ENCODE measurements at places on chromosomes 7 and 10. TPM values are rescaled to one million over a fixed set of nuclear protein-coding genes. Genes with fewer than 3 reads are reported as not detected.

The SP4 gene
- total RNA-seq: 36.7 TPM

The KCND2 gene
- total RNA-seq: 17.7 TPM

The PNLIPRP2 gene
- not detected for total RNA-seq

The PNLIP gene
- total RNA-seq: not detected

The HTR5A gene
- total RNA-seq: not detected

GRCh38 chr7:47817917-47818316, 130.3 kb downstream of the PKD1L1 start:
- no peak for DNase-seq

DNA sequence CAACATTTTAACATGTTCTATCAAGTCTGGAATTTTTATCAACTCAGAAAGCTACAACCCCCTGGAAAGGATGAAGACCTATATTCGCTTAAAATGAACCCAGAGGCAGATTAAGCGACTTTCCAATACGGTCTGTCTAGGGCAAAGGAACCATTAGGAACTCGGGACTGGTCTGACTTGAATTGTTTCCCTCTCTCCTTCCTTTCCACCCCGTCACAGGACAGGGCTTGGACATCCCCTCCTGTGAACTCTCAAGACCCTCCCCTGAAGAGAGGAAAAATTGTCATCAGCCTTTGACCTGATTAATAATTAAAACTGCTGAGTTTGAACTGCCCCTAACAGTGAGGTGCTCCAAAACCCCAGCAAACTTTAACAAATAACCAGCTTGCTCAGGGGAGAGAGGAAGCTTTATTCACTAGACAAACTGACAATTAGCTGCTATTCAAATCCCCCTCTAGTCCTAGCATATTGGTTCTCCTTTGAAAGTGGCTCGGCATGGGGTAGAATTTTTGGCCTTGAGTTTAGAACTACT, 22.6 kb upstream of the SLF2 start:
- DNase-seq: no peak

DNA sequence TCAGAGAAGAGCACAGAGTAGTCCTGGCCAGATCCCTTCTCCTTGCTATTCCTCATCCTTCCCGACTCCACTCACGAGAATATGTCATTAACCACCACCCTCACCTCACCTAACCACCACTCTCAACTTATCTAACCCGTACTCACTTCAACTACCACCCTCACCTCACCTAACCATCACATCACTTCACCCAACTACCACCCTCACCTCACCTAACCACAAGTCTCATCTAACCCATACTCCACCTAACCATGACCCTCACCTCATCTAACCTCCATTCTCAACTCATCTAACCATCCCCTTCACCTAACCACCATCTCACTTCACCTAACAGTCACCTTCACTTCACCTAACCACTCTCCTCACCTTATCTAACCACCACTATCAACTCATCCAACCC, 85.0 kb downstream of the VIPR2 start:
- DNase-seq: no peak

- DNase-seq: no peak
Measured at GRCh38 chr7:106199813-106200364, 84.9 kb downstream of the NAMPT start.

DNA sequence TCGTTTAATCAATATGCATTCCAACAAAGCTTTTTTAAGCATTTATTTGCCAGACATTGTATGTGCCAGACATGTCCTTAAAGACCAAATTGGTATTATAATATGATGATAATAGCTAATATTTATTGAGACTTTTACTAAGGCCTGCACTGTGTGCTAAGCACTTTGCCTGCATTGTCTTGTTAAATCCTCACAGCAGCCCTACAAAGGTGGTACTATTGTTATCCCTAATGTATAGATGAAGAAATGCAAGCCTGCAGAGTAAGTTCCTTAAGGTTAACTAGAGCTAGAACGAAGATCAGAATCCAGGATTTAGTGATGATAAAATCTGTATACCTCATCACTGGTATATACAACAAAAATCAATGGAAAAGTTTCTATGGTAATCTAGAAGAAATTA, 5.3 kb upstream of the CAPZA2 start:
- peak; percentile 57 for DNase-seq

- DNase-seq: peak; percentile 3
Measured at GRCh38 chr10:62860946-62861345, 44.8 kb upstream of the EGR2 start.

DNA sequence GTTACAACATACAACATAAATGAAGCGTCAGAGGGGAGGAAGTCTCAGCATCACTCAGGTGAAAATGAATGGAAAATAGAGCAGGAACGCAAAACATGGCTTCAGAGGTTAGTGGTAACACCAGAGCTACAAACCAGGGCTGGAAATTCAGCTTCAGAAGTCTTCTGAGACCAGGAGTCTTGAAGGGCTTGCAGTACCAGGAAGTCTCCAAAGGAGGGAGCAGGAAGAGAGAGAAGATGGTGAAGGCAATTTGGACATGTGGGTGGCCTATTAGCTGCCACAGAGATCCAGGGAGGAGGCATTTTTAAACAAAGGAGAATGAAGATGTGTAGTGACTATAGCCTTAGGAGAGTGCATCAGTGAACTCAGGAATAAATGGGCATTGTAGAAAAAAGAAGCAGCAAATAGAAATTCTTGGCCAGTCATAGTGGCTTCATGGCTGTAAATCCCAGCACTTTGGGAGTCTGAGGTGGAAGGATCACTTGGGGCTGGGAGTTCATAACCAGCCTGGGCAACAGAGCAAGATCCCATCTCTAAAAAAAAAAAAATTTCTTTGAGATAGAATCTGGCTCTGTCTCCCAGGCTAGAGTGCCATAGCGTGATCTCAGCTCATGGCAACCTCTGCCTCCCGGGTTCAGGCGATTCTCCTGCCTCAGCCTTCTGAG, 9.3 kb upstream of the TET1 start:
- peak; percentile 97 for DNase-seq

- no peak for DNase-seq
Measured at GRCh38 chr7:77200542-77200941, 923 bp upstream of the FGL2 start.

All from GM23338 (cell line).